ENCODE measurements at places on chromosomes 5 and 9.
A peak's percentile ranks its signal among the peaks of the same experiment; 100 is the strongest.

- peak; percentile 37 for DNase-seq
Measured at GRCh38 chr5:172640822-172641358, at the start of gene NEURL1B. Gene NEURL1B, plus strand, starts transcription at chr5:172641263. Its CDS starts 144 bp downstream, at chr5:172641407.

DNA sequence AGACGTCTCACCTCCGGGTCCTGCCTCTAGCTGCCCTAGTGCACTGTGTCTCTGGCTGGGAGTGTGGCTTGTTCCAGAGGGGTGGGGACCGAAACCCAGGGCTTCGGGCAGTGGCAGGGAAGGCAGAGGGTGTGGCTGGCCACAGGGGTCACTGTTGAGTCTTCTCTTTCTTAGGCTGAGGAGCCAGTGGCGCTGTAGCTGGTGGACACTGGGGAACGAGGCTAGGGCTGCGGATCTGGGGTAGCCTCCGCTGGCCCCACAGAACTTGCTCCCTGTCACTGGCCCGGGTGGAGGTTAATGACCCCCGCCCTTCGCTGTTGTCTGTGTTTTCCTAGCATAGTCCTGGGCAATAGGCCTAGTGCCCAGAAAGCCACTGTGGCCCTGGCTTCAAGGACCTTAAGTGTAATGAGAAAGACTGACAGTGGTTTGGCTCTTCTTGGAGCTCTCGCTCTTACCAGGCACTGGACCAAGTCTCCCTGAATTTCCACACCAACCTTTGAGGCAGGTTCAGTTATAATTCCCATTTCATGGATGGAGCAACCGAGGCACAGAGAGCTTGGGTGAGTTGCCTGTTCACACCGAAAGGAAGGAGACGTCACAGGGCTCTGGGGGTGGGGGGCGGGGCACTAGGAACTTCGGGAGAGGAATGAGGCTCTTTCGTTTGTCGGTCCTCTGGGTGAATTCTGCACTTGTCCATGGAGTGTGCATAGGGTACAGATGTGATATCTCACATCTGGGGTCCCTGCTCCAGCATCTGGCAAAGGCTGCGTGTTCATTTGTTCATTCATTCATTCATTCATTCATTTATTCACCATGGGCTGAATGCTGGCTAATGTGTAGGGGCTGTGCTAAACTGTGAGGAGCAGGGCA, 4.8 kb upstream of the IER5L start:
- DNase-seq = peak; percentile 37

GRCh38 chr9:105886136-105886535, 191.8 kb downstream of the TMEM38B start:
- DNase-seq = no peak

- no peak for DNase-seq
Measured at GRCh38 chr9:116381350-116381749, 227.8 kb downstream of the PAPPA start.

GRCh38 chr9:76528056-76528455, 69.1 kb downstream of the GCNT1 start:
- no peak for DNase-seq

DNA sequence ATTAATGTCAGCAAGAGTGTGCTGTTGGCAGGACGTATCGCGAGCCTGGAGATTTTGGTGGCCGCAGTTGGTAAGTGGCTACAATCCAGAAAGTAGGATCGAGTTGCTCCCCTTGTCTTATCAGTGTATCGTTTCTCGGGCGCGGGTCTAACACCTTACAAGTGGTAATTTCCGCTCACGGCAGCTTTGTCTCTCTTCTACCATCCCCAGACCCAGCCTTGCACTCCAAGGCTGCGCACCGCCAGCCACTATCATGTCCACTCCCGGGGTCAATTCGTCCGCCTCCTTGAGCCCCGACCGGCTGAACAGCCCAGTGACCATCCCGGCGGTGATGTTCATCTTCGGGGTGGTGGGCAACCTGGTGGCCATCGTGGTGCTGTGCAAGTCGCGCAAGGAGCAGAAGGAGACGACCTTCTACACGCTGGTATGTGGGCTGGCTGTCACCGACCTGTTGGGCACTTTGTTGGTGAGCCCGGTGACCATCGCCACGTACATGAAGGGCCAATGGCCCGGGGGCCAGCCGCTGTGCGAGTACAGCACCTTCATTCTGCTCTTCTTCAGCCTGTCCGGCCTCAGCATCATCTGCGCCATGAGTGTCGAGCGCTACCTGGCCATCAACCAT, 1.1 kb downstream of the PTGER4 start:
- DNase-seq = peak; percentile 49

- DNase-seq = no peak
Measured at GRCh38 chr9:97487107-97487506, 14.4 kb upstream of the TMOD1 start.

GRCh38 chr9:135879619-135880018, 27.7 kb downstream of the CAMSAP1 start:
- DNase-seq = no peak
